ENCODE measurements at places on chromosomes 1 and 21. TPM values are rescaled to one million over a fixed set of nuclear protein-coding genes. Genes with fewer than 3 reads are reported as not detected.

The NFIA gene
- total RNA-seq: 2.4 TPM

The ETV3 gene
- 47.7 TPM for total RNA-seq

The FAM72B gene
- total RNA-seq: 32.1 TPM

The HCN3 gene
- 1.5 TPM for total RNA-seq

The STMN1 gene
- total RNA-seq: 487 TPM

DNA sequence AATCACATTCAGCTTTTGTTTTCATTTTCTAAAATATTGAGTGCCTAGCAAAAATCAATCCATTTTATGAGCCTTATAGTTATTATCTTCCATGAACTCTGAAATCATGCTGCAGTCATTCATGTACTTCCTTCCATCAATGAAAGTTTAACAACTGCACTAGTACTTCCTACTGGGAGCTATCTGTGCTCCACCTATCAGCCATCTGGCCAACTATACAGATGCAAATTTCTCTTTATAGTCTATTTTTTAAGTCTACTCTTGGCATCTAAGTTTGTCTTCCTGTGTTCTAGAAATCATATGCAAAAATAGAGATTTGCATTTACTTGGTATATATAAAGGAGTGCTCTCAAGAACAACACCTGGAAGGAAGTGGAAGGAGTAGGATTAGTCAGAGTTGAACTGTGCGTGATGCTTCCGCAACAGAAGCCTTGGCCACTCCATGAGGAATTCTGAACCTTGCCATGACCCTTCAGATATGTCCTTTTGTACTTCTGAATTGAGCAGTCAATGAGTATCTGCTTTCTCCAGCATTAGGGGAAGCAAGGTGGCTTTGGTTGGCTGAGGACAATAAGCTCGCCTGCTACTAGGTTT is 403.2 kb upstream of the ADAMTS5 start:
- H3K36me3 ChIP-seq: no peaks in the 10 kb centered on the region
- no peaks in the 10 kb centered on the region for H3K27me3 ChIP-seq
- no peaks in the 10 kb centered on the region for H3K4me1 ChIP-seq
- no peak overlapping the region for H3K27ac ChIP-seq
- H3K4me3 ChIP-seq: no peak overlapping the region

DNA sequence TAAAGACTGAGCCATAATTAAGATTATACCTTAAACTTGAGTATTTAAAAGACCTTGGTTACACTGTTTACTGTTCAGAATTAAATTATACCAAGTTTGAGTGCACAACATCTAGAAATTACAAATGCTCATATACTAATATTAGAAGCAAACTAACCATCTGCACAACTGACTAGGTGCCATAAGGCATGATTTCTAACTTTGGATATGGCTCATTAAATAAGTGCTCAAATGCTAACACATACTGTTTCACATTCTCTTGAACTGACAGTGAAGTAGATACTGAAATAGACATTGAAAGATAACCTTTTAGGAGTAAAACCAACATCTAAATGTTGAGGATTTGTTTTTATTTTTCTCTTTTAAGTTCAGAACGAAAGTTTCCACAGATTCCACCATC is 74.1 kb downstream of the PRKAA2 start:
- no peaks in the 10 kb centered on the region for H3K4me1 ChIP-seq
- no peak for DNase-seq
- no peaks in the 10 kb centered on the region for H3K36me3 ChIP-seq
- H3K27me3 ChIP-seq: peaks cover 12% of the 10 kb centered on the region
- H3K4me3 ChIP-seq: no peak overlapping the region
- no peak overlapping the region for H3K27ac ChIP-seq

DNA sequence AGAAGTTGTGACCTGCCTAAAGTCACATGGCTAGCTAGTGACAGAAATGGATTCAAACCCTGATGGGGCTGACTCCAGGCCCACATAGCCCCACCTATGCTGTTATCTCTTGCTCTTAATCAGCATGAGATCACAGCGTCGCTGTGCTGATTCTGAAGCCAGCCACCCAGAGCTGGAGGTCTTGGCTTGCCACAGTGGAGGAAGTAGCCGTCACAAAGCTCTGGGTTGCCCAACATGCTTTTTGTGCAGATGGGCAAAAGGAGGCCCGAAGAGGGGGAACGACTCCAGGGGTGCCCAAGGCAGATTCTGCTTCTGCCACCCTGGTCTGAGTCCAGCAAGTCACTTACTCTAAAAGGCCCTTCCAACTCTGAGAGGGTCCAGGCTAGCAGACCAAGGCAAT is 14.7 kb upstream of the MFSD2A start:
- H3K4me3 ChIP-seq: no peak overlapping the region
- no peak for DNase-seq
- H3K27ac ChIP-seq: no peak overlapping the region
- H3K36me3 ChIP-seq: no peaks in the 10 kb centered on the region
- peaks cover 4% of the 10 kb centered on the region for H3K4me1 ChIP-seq

DNA sequence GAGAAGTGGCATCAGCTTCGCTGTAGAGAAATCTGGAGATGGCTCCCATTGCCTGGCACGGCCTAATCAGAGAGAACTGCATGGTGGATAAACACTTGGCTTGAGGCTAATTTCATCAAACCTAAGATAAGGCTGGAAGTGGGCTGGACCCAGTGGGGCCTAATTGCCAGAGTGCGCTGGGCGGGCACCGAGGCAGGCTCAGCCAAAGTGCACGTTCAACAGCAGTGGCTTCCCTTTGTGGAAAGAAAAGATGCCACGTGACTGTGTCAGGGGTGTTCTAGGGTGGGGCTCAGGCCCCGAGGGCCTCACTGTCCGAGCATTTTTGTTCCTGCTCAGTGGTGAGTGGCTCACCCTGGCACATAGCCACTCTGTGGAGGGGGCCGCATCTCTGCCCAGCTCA is 5.8 kb downstream of the PLCH2 start:
- no peak overlapping the region for H3K27ac ChIP-seq
- no peaks in the 10 kb centered on the region for H3K4me1 ChIP-seq
- DNase-seq: no peak
- H3K4me3 ChIP-seq: no peak overlapping the region
- H3K36me3 ChIP-seq: no peaks in the 10 kb centered on the region

DNA sequence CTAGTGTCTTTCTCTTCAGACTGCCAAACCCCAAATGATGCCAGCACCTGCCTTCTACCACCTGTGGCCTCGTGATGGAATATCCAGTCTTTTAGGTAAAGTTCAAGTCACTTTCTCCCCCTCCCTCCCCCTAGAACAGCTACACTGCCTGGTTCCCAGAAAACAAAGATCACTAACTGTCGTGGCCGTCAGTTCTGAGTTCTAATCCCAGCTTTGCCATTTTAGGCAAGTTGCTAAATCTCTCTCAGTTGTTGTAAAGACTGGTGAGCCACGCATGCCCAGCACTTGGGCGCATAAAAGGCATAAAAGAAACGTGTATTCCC is 648 bp upstream of the TRAPPC3 start:
- no peaks in the 10 kb centered on the region for H3K27me3 ChIP-seq
- DNase-seq: peak; percentile 28
- H3K36me3 ChIP-seq: peaks cover 11% of the 10 kb centered on the region
- peak overlapping the region; percentile 100 for H3K4me3 ChIP-seq
- H3K27ac ChIP-seq: peak overlapping the region; percentile 97

GRCh38 chr1:231122143-231122542 is 39.7 kb upstream of the TRIM67 start:
- DNase-seq: no peak
- H3K27ac ChIP-seq: no peak overlapping the region
- H3K27me3 ChIP-seq: peaks cover 7% of the 10 kb centered on the region
- H3K4me3 ChIP-seq: no peak overlapping the region
- H3K4me1 ChIP-seq: no peaks in the 10 kb centered on the region

DNA sequence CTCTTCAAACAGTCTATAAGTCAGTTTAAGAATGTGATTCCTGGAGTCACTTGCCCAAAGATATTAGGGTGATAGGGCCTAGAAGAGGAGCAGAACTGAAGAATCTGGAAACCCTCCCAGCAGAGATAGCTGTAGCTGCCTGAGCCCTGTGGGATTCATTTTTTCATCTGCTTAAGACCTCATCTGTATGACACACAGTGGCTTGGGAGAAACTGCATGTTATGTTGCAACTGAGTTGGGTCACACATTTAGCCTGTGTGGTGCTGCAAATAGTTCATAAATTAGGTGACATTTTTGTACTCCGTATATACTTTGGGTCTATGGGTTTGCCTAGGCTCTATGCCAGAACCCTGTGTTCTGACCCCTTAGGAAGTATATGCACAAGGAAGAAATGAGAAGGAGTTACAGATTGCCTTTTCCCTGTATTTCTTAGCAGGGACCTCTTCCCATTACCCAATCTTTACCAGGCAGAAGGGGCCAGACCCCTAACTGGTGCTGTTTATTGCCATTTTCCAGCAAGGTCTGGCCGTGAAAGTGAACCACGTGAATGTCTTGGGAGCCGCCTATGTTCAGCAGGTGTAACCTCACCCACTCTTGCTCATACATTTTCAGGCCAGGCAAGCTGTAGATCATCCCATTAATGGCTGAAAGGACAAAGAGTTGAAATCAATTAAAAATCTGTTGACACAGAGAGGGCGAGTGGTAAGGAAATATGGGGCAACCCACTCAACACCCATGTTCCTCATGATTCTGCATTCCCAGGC is 41.9 kb upstream of the SLC19A2 start:
- H3K27ac ChIP-seq: no peak overlapping the region
- H3K27me3 ChIP-seq: no peaks in the 10 kb centered on the region
- peaks cover 61% of the 10 kb centered on the region for H3K36me3 ChIP-seq

- H3K4me1 ChIP-seq: no peaks in the 10 kb centered on the region
- peaks cover 1% of the 10 kb centered on the region for H3K27me3 ChIP-seq
- no peaks in the 10 kb centered on the region for H3K36me3 ChIP-seq
- no peak overlapping the region for H3K27ac ChIP-seq
- DNase-seq: no peak
- no peak overlapping the region for H3K4me3 ChIP-seq
Observed at GRCh38 chr1:51320967-51321923, 9.1 kb downstream of the TTC39A start.

- H3K27ac ChIP-seq: peak overlapping the region; percentile 57
- H3K4me3 ChIP-seq: no peak overlapping the region
- DNase-seq: no peak
- H3K4me1 ChIP-seq: peaks cover 13% of the 10 kb centered on the region
- H3K27me3 ChIP-seq: no peaks in the 10 kb centered on the region
Observed at GRCh38 chr1:161324020-161324419, 9.8 kb downstream of the SDHC start.

DNA sequence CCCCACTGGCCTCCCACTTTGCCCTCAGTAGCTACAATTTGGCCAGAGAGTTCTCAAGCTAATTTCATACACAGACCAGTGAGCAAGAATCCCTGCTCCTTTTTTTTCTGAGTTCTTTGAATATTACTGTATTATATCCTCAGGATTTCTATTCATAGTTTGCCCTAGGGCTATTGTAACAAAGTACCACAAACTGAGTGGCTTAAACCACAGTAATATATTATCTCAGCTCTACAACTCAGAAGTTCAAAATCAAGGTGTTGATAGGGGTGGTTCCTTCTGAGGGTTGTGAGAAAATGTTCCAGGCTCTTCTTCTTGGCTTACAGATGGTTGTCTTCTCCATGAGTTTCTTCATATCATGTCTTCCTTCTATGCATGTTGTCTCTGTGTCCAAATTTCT is 289.4 kb upstream of the ESRRG start:
- DNase-seq: no peak
- H3K4me3 ChIP-seq: no peak overlapping the region
- H3K4me1 ChIP-seq: no peaks in the 10 kb centered on the region
- no peaks in the 10 kb centered on the region for H3K36me3 ChIP-seq
- no peak overlapping the region for H3K27ac ChIP-seq

DNA sequence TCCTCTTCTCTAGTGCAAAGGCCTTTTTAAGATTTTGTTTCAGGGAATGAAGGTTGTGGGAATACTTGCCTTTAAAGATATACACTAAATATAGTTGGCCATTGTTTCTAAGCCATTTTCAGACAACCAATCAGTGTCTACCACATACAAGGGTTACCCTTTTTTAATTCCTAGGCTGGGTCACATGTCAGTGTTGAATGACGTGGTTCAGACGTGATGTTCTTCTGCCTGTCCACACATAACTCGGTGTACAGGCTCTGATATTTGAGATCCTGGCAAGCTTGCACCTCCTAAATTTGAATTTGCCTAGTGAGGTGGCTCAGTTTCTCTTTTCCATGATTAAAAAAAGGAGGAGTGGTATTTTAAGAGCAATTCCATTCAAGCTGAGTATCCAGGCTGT is 38.8 kb downstream of the DTL start:
- peaks cover 58% of the 10 kb centered on the region for H3K36me3 ChIP-seq
- H3K4me3 ChIP-seq: no peak overlapping the region
- H3K27me3 ChIP-seq: no peaks in the 10 kb centered on the region
- no peak for DNase-seq
- H3K4me1 ChIP-seq: no peaks in the 10 kb centered on the region

DNA sequence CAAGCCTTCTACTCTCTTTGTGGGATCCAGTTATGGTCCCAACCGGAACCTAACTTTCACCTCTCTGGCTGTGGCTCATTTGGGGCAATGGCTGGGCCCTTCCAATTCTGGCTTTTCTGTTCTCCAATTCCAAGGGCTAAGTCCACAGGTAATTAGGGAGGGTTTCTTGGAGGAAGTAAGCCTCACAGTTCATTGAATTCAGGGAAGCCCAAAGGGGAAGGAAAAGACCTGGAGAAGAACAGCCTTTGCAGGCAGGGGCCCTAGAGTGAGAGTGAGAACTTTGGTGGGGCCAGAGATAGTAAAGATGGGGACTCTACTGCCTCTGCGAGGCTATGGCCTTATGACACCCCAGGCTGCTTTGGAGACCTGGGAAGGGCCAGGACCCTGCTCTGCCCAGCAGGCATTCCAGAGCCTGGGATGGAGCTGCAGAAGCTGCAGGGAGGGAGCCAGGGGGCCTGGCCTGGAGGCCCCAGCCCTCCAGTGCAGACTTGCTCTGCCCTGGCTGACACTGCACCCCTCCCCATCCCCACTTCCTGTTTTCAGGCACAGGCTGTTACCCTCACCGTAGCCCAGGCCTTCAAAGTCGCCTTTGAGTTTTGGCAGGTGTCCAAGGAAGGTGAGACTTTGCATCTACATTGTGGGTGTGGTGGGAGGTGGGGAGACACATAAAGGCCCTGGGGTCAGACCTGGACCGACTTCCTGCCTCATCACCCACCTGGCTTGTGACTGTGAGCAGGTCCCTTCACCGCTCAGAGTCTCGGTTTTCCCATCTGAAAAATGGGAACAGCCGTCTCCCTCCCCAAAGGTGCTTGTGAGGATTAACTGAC is 18.9 kb downstream of the LDLRAP1 start:
- no peaks in the 10 kb centered on the region for H3K27me3 ChIP-seq
- peaks cover 18% of the 10 kb centered on the region for H3K36me3 ChIP-seq
- peak overlapping the region; percentile 94 for H3K27ac ChIP-seq
- peak overlapping the region; percentile 81 for H3K4me3 ChIP-seq
- peaks cover 95% of the 10 kb centered on the region for H3K4me1 ChIP-seq

GRCh38 chr1:220962031-220962751 is 82.9 kb downstream of the HLX start:
- H3K4me1 ChIP-seq: no peaks in the 10 kb centered on the region
- no peak for DNase-seq
- H3K27ac ChIP-seq: no peak overlapping the region
- no peaks in the 10 kb centered on the region for H3K27me3 ChIP-seq
- H3K4me3 ChIP-seq: no peak overlapping the region

Measured in activated CD8-positive, alpha-beta T cell treated with anti-CD3 and anti-CD28 coated beads for 36 hours (primary cell).